ENCODE measurements at places on chromosomes 6 and 20.

GRCh38 chr6:129281168-129281796, 398.3 kb downstream of the LAMA2 start:
- DNase-seq: no peak

GRCh38 chr20:8664778-8665177, 404.1 kb upstream of the PLCB4 start:
- DNase-seq: no peak

DNA sequence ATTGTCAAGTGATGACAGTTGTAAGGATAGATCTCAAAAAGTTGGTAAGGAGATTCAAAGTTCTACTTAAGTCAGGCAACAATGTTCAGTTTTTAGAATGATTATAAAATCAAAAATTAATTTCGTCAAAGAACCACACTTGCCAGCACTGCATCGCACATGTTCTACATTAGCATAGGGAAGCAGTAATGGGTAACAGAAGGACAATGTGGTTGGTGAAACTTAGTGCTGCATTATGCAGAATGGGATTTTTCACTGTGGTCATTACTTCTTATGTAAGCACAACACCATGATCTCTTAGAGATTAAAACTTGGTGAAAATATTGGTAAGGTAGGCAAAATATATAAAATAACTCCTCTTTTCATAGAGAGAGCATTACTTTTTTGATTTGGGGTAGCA, 173.7 kb upstream of the THEMIS start:
- DNase-seq: no peak

DNA sequence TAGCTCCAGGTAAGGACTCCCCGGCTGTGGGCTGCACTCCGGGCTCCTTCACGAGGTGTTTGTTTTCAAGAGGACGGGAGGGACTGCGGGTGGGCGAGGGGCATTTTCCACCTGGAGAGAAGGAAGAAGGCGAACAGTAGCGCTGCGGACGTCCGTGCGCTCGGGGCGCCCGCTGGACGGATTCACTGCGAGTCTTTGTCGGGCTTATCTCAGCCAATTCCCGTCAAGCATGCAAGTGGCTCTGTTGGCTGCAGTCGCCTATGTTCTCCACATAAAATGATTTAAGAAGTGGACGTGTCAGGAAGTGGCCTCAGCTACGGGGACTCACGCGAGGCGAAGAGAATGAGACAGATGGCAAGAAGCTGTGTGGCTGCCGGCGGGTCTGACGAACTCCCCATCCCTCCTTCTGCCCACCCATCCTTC, 332 bp downstream of the GRIK2 start:
- no peak for DNase-seq

GRCh38 chr20:64065974-64066343, 3.0 kb downstream of the TCEA2 start:
- peak; percentile 61 for DNase-seq

DNA sequence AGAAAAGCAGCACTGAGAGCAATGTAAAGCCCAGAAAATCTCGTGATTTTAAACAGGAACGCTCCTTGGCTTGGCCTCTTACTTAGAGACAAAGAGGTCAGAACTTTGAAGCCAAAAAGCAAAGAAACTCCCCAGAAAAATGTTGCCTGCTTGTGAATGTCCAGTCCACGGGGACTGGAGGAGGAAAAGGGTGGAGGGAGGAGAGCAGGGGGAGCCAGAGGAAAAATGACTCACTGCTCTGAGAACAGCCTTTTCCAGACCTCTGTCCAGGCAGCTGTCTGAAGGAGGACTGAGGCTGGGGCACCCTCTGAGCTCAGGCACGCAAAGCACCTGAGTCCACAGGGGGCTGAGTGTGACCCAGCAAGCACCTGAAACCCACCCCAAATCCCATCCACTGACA, 64.7 kb downstream of the TRAM2 start:
- no peak for DNase-seq

DNA sequence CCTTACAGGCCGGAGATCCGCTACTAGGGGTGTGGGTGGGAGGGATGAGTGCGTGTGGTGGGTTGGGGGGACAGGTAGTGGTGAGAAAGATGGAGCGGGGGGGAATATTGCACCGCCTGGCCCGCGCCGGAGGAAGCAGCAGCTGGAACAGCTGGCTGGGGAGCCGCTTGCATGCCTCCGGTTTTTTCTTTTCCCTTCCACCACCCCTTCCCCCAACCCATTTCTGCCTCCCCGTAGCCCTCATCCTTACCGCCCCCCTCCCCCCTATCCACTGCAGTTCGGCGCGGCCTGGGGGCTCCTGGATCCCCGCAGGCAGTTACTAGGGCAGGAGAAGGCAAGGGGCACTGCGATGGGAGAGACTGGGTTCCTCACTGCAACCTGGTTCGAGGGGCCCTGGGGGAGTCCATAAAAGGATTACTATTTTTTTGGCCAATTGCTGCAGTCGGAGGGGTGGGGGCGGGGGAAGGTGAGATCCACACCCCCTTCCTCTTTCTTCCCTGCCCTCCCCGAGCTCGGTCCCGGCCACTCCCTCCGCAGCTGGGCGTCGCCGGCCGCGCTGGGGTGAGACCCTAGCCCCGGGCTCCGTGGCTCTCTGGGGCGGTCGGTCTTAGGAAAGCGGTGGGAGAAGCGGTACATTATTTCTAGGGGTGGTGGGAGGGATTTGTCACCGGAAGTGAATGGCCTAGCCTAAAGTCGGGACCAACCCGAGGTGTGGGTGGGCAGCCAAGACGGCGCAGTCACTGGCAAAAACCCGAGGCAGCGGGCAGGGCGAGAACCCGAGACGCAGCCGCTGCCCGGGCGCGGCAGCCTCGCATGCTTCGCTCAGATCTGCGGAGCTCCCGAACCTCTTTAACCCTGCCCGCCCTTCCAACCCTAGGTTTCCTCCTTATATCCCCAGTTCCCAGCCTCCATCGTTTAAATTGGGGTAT, 824 bp upstream of the TBCC start:
- DNase-seq: peak; percentile 80

DNA sequence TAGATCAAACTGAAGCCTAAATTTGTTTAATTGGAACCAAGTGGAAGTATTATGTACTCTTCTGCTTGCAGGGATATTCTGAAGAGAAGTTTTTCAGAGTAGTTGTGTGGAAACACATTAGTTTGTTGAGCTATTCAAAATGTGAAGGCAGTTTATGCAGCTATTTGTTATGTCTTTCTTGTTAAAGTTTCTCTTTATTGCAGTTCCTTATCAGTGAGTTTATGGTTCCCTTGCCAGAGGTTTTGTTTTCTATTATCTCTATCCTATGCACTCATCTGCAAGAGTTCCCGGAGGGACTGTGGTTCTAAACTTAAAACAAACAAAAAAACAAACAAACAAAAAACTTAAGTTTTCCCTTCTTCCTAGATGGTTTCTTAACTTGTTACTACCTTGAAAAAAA, 143.7 kb upstream of the SLC22A16 start:
- DNase-seq: no peak

DNA sequence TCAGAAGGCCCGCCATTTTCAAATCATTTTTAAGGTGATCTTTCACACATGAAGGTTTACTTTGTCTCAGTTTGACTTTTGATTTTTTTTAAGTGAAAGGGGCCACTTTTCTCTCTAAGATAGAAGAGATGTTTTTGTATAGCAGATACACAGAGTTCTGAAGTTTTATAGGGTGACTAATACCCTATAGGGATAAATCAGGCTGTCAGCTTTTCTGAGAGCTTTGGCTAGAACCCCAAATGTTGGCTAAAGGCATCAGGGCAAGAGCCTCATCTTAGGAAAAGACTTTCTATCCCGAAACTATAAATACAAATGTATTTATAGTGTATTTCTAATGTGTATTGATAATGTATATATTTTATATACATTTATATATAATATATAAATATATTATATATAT, 181.4 kb downstream of the TBX18 start:
- DNase-seq: no peak

- DNase-seq: no peak
Measured at GRCh38 chr6:157967020-157967419, 14.6 kb upstream of the SYNJ2 start.

- no peak for DNase-seq
Measured at GRCh38 chr6:13765570-13765969, 48.8 kb downstream of the MCUR1 start.

DNA sequence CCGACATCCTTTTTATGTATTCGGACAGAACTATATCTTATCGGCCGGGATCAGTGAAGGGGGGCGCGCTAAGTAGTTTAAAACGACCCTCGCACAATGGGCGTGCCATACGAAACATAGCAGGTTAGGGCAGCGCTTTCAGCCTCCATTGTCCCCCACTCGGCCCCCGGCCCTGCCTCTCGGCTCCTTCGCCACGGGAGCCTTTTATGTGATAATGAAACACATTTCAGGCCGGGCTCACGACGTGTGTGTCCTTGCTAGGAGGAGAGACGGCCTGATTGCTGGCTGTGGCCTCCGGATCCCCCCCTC, 5.3 kb downstream of the FOXA2 start:
- DNase-seq: no peak

GRCh38 chr6:107712237-107712664, 111.9 kb downstream of the SCML4 start:
- DNase-seq: no peak

DNA sequence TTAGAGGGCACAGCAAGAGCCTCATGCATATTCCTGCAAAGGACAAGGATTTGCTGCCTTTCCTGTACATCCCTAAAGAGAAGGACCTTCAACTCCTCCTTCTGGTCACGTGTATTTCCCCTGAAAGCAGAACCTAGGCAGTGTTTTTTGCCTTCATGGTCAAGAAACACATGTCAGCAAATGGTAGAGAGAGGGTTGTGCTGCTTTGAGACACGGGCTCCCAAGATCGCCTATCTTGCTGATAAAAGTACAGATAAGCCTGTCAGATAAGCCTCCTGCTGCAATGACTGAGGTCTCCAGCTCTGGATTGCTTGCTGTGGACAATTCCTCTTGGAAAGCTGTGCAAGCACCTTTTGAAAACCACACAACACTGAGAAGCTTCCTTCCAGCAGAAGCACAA, 580.8 kb downstream of the CBLN4 start:
- DNase-seq: no peak

- DNase-seq: no peak
Measured at GRCh38 chr6:139539852-139540251, 165.4 kb upstream of the CITED2 start.

GRCh38 chr6:161132384-161132783, 140.8 kb downstream of the MAP3K4 start:
- DNase-seq: no peak

DNA sequence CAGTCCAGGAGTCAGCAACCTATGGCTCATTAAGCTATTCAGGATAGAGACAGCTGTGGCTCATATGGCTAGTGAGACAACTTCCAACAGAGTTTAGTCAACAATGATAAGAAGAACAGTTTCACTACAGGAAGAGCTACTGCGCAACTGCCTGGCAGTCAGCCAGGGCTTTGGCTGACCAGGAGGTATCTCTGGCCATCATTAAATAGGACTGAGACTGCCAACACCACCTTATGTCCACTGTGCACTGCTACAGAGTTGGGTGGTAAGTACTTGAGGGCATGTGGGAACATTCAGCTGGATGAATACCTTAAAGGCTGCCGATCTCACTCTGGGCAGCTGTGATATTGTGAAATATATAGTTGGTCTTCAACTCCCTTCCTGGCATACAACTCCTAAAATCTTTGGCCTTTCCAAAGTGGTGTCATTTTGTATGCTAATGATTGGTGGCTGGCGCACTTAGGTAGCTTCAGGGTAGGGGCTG, 52.2 kb upstream of the FAM83C start:
- no peak for DNase-seq

- peak; percentile 50 for DNase-seq
Measured at GRCh38 chr20:36919715-36920333, 31.7 kb downstream of the SAMHD1 start.

- no peak for DNase-seq
Measured at GRCh38 chr20:10318291-10319024, 99.8 kb downstream of the SNAP25 start.

DNA sequence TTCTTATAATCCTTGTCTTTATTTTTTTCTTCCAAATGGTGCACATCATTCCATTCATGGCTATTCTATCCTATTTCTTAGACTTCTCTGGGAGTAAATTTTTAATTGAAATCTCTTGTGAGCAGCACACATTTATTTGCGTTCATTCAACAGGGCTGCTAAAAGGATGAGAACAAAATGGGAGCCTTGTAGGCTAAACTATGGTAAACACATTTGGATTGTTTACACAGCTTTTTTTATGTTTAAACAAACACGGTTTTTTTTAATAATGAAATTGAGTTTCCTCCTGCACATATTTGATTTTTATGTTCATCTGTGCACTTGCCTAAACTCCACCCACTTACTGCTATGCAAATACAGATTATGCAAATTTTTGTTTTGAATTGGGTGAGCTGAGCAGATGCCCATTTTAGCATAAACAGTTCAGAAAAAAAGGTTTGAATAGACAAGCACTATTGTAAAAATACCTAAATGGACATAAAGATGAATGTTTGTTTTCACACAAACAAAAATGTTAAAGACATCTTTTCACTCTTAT, 92.0 kb downstream of the OLIG3 start:
- DNase-seq: no peak

- DNase-seq: no peak
Measured at GRCh38 chr20:59976156-59976782, 18.0 kb downstream of the CDH26 start.

GRCh38 chr6:152503546-152503945, 133.6 kb downstream of the SYNE1 start:
- no peak for DNase-seq

GRCh38 chr6:19988555-19988954, 151.4 kb downstream of the ID4 start:
- DNase-seq: no peak

- no peak for DNase-seq
Measured at GRCh38 chr6:101208152-101208551, 185.4 kb upstream of the GRIK2 start.

- no peak for DNase-seq
Measured at GRCh38 chr6:64225503-64225902, 589.9 kb downstream of the PHF3 start.

DNA sequence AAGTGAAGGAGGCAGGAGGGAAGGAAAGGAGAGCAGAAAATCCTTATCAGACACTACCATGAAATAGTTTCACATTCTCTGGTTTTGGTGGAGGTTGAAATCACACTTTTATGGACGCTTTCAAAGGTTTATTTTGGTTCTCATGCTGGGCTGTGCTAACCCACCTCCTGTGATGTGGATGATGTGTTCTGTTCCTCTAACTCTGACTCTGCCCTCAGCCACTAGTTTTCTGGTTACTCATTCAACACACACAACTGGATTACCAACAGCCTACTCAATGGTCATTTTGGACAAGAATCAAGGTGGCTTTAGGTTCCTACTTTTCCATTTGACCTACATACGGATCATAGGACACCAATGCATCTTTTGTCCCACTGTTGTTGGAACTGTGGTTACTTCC, 522.1 kb upstream of the BTBD3 start:
- DNase-seq: no peak

DNA sequence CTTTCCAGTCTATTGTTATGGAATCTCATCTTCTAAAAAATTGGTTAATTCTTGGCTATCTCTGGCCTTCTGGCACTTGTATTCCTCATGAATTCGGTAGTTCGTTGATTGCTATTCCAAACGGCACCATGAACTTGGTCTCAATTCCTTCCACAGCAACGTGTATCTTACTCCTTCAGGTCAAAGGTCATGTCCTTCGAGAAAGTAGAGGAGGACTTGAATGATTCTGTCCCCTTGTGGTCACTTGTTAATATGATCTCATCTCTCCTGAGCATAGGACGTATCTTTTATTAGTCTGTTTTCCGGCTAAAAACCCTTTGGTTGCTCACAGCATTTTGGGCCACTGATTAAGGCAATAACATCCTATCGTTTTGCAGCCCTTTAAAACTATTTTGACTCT, 9.4 kb downstream of the TLDC2 start:
- no peak for DNase-seq
